ENCODE measurements at places on chromosomes 2 and 18.

DNA sequence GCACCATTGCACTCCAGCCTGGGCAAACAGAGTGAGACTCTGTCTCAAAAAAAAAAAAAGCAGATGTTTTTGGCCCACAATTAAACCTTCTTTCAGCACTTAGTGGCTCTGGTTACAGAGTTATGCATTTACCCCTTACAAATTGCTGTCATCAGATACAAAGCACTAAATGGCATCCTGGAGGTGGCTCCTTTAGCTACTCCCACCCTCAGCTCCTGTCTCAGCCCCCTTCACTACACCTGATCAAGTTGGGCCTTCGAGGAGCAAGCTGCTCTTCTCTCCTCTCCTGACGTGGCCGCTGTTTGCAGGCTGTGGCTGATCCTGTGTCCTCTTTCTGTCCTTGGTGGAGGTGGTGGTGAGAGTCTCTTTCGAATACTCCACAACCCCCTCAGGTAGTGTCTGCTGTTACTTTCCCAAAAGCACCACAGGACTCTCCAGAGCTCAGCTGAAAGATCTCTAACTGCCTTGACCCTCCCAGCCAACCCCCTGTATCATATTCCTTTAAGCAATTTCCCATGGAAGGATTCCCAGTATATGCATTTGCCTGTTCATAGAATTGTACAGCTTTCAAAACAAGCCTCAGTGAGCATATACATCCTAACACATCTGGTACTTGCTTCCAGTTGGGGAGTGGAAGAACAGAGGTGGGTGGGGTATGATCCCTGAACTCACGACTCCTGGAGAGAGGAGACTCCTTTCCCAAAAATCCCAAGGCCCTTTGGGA, 285.9 kb downstream of the CLIP4 start:
- no peak for DNase-seq

- no peak for DNase-seq
Measured at GRCh38 chr2:177393203-177393755, 706 bp downstream of the AGPS start.

GRCh38 chr2:200148366-200148765, 158.1 kb upstream of the SPATS2L start:
- DNase-seq, result no peak

DNA sequence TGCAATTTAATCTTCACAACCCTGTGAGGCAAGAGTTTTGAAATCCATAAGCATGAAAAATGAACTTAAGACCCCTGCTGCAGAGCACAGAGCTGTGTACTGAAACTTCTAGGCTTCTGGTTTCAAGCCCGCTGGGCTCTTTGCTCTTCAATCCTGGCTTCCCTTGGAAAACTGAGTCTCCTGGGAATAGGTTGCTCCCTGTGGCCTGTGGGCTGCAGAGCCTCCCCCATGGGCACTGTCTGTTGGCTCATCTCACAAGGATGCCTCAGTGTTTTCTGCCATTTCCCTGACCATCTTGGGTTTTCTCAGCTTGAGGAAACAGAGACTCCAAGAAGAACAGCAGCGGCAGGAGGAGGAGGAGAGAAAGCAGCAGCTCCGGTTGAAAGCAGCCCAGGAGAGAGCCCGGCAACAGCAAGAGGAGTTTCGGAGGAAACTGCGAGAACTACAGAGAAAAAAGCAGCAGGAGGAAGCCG, 44.5 kb downstream of the SUMO1 start:
- no peak for DNase-seq

GRCh38 chr18:55847960-55848359, 260.0 kb upstream of the TCF4 start:
- no peak for DNase-seq

DNA sequence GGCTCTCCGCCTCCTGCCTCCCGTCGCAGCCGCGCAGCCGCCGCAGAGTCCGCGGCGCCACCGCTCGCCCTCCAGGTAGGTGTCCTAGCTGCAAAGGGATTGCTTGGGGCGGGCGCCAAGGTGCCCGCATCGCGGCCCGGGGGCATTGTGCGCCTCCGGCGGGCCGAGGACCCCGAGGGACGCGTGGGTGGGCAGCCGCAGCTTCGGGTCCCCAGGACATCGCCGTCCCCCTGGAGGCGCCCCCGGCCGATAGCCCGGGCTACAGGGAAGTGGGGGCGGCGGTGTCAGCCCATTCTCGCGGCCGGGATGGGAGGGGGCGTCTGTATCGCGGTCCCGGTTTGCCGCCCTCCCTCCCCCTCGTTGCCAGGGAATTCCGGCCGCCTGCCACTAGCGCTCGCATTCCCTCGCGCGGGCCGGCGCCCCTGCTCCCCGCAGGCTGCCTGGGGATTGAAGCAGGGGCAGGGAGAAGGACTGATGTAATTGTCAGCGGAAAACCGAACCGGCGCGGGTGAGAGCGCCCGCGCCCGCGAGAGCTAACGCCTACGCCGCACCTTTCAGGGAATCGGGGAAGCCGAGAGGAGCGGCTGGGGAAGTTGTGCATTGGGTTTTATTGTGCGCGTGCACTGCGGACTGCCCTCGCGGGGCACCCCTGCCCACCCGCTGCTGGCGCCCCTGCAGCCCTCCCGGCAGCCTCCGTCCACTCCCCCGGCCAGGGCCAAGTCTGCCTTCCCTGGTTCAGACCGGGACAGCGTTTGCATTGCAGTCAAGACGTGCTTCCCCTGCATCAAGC, 483 bp downstream of the OSBPL6 start:
- no peak for DNase-seq

GRCh38 chr2:152339556-152340286, 4.7 kb downstream of the FMNL2 start:
- no peak for DNase-seq

DNA sequence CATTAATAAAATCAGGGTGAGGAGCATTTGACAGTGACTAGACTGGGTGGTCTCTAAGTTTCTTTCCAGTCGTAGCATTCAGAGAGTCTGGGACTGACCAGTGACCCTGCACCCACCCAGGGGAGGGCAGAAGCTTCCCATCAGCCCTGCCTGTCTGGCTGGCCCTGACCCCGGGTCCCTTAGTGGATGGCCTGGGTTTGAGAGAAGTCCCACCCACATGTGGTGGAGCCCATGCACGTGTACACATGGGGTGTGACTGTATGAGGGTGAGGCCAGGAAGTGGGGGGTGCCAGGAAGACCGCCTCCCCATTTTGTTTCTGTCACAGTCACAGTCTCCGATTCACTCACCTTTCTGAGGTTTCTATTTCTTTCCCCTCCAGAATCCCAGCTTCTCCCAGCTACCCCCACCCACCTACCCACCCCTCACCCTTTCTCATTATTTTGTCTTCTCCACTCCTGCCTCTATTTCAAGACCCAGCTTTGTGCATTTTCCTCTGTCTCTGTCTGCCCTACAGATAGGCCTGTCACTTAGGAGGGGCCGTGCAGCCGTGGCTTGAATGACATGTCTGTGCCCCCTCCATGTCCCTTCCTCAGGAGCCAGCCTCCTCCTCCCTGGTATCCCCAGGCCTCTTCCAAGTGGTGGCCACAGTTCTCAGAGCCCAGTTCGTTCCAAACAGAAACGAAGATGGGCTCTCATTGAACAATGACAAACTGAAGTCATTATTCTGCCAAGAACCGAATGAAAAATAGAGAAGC, 13.6 kb downstream of the CIB4 start:
- no peak for DNase-seq

GRCh38 chr2:29293830-29294438, 178.7 kb downstream of the CLIP4 start:
- no peak for DNase-seq

DNA sequence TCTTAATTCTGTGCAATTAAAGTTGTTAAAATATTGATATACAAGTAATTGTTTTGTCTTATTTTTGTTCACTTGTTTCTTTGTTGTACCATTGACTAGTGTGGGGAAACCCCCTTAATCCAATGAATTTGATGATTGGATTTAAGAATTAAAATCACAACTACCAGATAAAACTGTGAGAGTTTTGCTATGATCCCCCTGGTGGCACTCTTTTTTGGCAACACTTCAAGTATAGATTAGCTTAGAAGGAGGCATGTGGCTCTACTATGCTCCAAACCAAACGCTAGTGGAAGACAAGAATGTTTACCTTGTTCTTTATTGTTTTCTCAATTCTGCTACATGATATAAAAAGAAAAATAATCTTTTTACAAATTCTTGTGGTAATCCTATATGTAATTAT, 477.8 kb upstream of the ETAA1 start:
- no peak for DNase-seq

DNA sequence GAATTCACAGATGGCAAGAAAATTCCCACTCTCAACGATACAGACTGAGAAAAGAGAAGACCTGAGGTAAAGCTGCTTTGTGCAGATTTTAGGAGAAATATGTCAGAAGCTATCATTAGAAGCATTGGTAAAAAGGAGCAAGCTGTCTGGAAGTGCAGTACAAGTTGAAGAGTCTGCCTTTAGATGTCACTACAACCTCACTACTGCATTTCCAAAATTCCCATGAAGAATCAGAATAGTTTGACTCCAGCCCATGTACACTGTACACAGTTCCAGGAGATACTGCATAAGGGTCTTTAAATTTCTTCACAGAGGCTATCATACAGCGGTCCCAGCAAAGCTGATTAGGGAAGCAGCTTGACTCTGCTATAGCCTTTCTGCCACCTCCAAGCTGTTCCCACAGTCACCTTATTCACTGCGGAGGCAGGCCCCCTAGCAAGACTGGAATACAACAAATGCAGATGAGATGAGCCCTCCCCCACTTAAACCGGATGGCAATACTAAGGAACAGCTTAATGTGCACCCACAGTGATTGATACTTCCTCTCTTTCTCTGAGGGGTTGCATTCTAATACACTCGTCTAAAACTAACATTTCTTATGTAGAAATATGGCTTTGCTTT, 527.4 kb downstream of the TMEM182 start:
- DNase-seq, result no peak

GRCh38 chr18:46336278-46337111, 232.3 kb downstream of the HAUS1 start:
- DNase-seq, result no peak

DNA sequence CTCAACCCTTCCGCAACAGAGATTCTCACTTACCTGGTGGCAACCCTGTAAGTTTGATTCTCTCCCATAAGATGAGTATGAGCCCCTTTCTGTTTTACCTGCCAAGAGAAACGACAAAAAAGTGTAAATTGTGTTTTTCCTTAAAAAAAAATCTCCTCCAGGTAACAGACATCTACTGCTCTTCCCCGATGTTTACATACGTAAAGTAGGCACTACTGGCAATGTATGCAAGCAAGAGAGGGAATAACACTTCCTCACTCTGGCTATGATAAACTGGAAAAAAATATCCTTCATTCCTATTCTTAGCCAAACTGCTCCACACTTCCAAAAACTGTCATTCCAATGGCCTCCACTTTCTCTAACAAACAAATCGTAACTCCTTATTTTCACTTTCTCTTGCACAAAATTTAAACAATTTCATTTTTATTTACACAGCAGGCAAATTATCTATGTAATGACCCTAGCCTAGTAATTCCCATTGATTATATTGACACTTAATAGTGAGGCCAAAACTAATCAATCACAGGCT, 184.5 kb downstream of the TCF4 start:
- DNase-seq, result no peak

DNA sequence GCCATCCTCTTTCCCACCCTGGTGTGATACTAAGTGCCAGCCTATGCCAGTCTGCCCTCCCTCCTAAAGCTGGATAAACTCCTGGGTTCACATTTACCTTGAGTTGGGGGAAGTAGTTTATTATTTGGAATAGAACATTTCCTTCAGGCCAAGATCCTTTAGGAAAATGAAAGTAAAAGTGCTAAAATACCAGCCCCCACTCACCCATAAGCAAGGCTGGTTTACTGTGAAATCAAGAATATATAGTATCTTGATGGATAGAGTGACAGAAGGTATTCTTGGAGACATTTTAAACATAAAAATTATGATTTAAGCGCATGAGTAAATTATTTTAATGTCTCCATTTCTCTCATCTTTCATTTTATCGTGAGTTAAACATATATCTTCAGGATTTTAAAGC, 27.1 kb downstream of the ZNF532 start:
- DNase-seq, result no peak

DNA sequence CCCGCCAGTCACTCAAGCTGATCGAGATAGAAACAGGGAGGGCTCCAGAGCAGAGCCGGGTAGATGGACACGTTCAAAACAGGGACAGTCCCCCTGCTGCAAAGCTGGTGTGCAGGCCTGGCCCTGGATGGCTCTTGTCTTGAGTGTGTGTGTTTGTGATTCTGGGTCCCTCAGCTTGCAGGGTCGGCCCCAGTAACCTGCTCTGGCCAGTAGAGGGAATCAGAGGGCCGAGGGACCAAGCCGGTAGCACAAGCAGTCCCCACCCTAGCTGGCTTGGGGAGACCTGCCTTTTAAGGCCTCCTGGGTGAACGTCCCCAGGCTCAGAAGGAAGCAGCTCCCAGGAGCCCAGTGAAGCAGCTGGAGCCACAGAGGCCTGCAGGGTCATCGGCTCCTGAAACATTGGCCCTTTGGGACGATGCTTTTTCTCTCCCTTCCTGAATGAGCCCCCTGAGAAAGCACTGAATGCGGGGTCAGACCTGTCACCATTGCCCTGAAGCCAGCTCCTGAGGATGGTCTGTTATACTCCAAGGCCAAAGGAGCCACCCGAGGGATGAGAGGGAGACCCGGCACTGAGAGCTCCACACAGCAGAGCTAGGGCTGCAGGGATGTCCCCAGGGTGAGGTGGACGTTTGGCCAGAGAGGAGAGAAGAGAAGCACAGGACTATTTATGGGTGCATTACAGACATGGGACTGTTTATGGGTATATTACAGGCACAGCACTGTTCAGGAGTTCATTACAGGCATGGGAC, 15.4 kb upstream of the MLPH start:
- DNase-seq, result no peak

GRCh38 chr18:23585007-23585871, 1.1 kb downstream of the NPC1 start:
- DNase-seq, result no peak

DNA sequence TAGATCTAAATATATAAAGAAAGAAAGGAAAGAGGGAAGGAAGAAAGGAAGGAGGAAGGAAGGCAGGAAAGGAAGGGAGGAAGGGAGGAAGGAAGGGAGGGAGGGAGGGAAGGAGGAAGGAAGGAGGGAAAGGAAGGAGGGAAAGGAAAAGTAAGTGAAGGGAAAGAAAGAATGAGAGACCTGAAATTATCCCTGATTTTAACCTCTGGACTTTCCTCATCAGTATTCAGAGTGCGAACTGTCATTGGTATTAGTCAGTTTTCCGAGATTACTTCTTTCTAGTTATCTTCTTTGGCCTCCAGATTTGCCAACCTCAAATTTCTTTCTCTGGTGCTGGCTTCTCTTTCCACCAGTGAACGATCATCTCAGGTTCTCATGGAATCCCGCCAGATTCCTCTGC, 215.5 kb upstream of the FN1 start:
- no peak for DNase-seq

GRCh38 chr2:128261245-128262128, 57.2 kb downstream of the HS6ST1 start:
- no peak for DNase-seq

DNA sequence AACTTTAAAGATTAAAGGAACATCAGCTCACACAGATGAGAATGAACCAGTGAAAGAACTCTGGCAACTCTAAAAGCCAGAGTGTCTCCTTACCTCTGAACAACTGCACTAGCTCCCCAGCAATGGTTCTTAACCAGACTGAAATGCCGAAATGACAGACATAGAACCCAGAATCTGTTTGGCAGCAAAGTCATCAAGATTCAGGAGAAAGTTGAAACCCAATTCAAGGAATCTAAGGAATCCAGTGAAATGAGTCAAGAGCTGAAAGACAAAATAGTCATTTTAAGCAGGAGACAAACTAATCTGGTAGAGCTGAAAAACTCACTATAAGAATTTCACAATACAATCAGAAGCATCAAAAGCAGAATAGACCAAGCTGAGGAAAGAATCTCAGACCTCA, 72.0 kb downstream of the STRADB start:
- no peak for DNase-seq

- no peak for DNase-seq
Measured at GRCh38 chr2:45103351-45104345, 94.4 kb upstream of the SIX2 start.

- no peak for DNase-seq
Measured at GRCh38 chr18:53402670-53403069, 821.8 kb downstream of the MBD2 start.

All from stimulated activated CD8-positive, alpha-beta memory T cell treated with anti-CD3 and anti-CD28 coated beads, Interleukin-2, amount 100 ng/mL, for 48 hours (primary cell).